ENCODE measurements at places on chromosomes 6 and 20. TPM values are rescaled to one million over a fixed set of nuclear protein-coding genes. Genes with fewer than 3 reads are reported as not detected.

The SYTL3 gene
- 18.2 TPM for total RNA-seq

The ADAM33 gene
- 23.6 TPM for total RNA-seq

The SLC25A27 gene
- total RNA-seq: 32.6 TPM

The TTLL9 gene
- total RNA-seq: not detected

The CCDC170 gene
- total RNA-seq: 8.8 TPM

The HLA-DQA1 gene
- total RNA-seq: 7.7 TPM

The SYNE1 gene
- 173 TPM for total RNA-seq

The FILIP1 gene
- total RNA-seq: 5.4 TPM

The GLO1 gene
- total RNA-seq: 67.5 TPM

The TFAP2A gene
- total RNA-seq: not detected

The SLC4A11 gene
- total RNA-seq: 0.51 TPM

The CGA gene
- total RNA-seq: not detected

The HLA-DRB5 gene
- 9.9 TPM for total RNA-seq

The TTK gene
- not detected for total RNA-seq

The PTP4A1 gene
- total RNA-seq: 25.8 TPM

The GPX5 gene
- total RNA-seq: not detected

The PAK5 gene
- not detected for total RNA-seq

The PACSIN1 gene
- 0.22 TPM for total RNA-seq

The GHRH gene
- total RNA-seq: not detected

The DLK2 gene
- not detected for total RNA-seq

The ITCH gene
- total RNA-seq: 178 TPM

The ZBTB46 gene
- 7.3 TPM for total RNA-seq

The WASF1 gene
- total RNA-seq: 11.9 TPM

The TBCC gene
- total RNA-seq: 22.2 TPM

The TRIM31 gene
- total RNA-seq: not detected

The BIRC7 gene
- not detected for total RNA-seq

The THEMIS gene
- 1.2 TPM for total RNA-seq

The L3MBTL3 gene
- 7.5 TPM for total RNA-seq

The BPI gene
- not detected for total RNA-seq

The RUNX2 gene
- total RNA-seq: 2.1 TPM

The TGM3 gene
- not detected for total RNA-seq

The MPC1 gene
- 118 TPM for total RNA-seq

The TRAPPC3L gene
- total RNA-seq: not detected

The STMND1 gene
- not detected for total RNA-seq

The MAPK13 gene
- total RNA-seq: 10.9 TPM

The MYH7B gene
- total RNA-seq: 0.44 TPM

The DCDC2 gene
- 0.51 TPM for total RNA-seq

The CLVS2 gene
- total RNA-seq: not detected

The KHDC1L gene
- total RNA-seq: not detected

The GFRA4 gene
- not detected for total RNA-seq

The KHDRBS2 gene
- not detected for total RNA-seq

The C6orf52 gene
- not detected for total RNA-seq

All from subcutaneous adipose tissue (tissue), 4 donors.